ENCODE measurements at places on chromosomes 16 and 17.
A peak's percentile ranks its signal among the peaks of the same experiment; 100 is the strongest.

DNA sequence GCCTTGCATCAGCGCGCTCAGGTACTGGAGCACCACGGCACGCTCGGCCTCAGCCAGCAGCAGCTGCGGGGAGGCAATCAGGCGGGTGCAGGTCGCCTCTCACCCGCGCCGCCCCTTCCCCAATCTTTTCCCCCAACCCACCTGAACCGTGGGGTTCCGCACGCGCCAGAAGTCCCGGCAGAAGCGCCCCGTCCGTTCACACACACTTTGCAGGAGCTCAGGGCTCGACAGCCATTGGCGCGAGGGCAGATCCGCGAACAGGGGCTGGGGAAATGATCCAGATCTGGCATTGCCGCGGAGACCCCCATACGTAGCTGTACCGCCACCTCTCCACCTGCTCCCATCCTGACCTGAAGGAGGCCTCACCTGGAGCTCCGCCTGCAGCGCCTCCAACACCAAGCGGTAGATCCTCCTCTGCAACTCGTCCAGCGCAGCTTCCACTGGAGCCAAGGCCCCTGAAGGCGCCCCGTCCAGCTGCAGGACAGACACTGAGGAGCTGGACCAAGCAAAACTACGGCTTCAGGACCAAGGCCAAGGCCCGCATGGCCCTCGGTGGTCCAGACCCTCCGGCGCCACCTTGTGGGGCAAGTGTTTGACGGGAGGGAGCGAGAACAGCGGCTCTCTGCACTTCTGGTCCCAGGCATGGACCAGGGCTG, 1.4 kb upstream of the MATCAP1 start:
- DNase-seq = peak; percentile 97

DNA sequence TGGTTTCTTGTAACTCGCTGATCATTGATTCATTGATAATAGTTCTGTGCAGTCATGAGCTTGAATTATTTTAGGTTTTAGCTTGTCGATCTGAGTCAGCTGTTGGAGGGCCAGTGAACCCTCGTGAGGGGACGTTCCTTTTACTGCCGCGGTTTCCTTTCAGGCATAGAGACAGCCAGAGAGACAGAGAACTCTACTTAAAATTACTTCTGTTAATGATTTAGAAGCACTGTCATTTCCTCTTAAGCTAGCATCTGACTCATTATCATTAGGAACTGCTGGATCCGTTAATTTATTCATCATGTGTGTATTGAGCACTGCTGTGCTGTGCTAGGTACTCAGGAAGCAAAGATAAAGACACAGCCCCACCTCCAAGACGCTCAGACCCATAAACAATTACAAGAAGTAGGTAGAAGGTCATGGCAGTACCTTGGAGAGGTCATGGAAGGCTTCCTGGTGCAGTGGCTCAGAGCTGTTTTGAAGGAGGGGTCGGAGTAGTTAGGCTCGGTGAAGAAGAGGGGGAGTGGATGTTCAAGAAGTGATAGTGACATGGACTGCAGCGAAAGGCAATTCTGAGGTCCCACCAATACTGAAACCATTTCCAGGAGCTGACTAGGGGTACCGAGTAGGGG, 3.3 kb downstream of the PGS1 start:
- no peak for DNase-seq

DNA sequence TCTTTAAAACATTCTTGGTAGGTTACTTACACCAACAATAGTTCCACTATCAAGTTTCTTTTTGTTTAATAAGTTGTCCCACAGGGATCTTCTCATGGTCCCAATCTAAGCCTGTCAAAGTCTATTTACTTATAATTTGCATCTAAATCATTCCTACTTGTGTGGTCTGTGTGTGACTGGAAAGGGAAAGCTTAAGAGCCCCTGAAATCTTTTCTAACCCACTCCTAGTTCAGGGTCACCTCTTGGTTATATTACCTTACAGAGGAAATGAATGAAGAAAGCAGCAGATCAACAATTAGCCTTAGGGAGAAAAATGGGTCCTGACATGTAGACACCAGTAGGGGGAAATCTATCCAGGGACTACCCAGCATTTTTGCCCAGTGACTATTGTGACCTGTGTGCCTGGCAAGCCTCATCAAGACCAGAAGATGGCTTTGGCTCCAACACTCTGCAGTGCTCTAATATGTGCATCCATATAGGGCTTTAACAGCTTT, 110.4 kb upstream of the HAS3 start:
- no peak for DNase-seq

GRCh38 chr17:83100853-83101391, 21.5 kb downstream of the METRNL start:
- DNase-seq = no peak

DNA sequence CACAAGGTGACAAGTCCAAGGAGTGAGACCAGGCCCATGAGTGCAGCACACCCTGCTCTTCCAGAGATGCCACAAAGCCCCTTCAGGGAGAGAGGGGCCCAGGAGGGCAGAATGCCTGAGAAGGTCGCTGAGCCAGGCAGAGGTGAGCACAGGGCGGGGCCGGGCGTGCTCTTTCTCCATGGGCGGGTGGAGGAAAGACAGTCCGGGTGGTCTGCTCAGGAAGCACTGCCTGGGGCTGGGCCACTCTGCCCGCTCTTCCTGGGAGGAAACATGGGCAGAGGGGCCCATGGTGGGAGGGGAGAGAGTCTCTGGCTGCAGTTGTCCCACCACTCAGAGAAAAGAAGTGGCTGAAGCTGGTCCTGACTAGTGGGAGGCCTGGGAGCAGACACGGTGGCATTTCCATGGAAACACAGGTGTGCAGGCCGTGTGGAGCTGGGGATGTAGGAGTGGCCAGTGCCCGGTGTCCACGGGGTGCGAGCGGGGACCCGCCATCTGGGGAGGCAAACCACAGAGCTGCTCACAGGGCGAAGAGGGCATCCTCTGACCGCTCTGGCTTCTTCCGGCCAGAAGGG, 10.4 kb upstream of the SREBF1 start:
- peak; percentile 35 for DNase-seq

- DNase-seq = no peak
Observed at GRCh38 chr16:50548909-50549560, 839 bp downstream of the NKD1 start.

- no peak for DNase-seq
Observed at GRCh38 chr16:25006504-25007056, 8.6 kb downstream of the ARHGAP17 start.

DNA sequence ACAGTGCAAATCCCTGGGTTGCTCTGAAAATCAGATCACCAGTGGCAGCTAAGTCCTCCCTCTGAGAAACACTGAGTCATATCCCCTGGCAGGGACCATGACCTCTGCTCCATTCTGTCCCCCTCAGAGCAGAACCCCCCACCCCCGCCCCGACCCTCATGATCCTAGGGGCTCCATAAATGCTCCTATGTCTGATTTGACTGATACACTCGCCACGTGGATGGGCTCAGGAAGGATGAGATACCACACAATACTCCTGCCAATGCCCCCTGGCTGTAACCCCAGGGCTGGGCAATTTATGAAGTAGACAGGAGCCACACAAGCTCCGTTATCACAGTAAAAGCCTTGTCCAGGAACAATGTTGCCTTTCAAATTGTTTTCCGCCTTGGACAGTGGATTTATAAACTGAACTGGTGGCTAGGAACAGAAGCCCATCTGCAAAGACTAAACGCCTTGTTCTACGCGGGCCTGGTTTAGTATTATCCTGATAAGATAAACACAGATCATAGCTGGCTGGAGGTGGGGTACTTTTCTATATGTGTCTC, 394.8 kb downstream of the SLC39A11 start:
- DNase-seq = no peak

Data from right cardiac atrium (tissue), 5 donors.